ENCODE measurements at places on chromosomes 5 and 9. TPM values are rescaled to one million over a fixed set of nuclear protein-coding genes. Genes with fewer than 3 reads are reported as not detected.

DNA sequence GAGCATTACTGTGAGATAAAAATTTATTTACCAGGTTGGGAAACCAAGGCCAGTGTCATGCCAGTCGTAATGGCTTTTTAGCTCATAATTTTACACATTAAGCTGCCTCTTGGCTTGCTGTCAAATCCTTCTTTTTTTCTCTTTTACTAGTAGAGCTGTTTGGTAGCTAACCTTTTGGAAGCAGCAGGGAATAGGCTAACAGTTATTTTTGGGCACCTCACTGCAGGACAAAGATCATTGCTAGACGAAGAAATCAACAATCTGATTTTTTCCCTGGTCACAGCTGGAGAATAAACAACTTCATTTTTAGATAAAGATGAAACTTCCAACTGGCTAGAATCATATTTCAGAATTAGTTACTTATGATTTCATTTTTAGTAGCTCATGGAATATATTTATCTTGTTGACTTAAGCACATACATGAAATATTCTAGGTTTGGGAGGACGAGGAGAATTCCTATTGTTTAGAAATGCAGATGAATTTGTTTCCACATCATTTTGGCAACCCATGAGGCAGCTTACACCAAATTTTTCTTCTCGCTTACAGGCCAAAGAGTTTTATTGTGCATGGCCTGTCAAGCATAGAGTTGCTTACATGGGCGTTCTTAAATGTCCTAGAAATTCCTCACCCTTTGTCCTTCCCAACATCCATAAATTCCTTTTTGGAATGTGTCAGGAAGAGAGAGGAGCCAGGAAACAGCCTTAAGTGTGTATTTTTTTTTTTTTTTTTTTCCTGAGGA lies 19.6 kb downstream of the TNC start:
- H3K27me3 ChIP-seq: peaks cover 4% of the 10 kb centered on the region
- no peak overlapping the region for H3K4me3 ChIP-seq
- no peak overlapping the region for H3K27ac ChIP-seq
- no peaks in the 10 kb centered on the region for H3K36me3 ChIP-seq
- no peaks in the 10 kb centered on the region for H3K4me1 ChIP-seq
- no peak for DNase-seq

GRCh38 chr9:30943446-30944224 lies 1440.8 kb upstream of the ACO1 start:
- H3K27me3 ChIP-seq: no peaks in the 10 kb centered on the region
- no peaks in the 10 kb centered on the region for H3K36me3 ChIP-seq

DNA sequence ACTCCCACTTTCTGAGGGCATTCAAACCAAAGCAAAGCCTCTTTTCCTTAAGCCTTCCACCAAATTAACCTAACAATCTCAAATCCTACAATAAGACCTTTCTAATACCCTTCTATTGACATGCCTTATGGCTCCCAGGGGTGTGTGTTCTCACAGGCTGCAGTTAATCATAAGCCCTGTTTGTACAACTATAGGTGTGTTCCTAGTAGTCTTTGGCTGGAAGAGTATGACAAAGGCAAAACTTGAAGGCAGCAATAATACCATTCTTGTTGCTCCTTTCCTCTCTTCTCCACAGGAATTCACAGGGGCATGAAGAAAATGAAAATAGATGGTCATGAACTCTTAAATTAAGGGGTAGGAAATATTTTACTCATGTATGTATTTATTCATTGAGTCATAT lies 10.9 kb upstream of the FBXO38 start:
- H3K27me3 ChIP-seq: no peaks in the 10 kb centered on the region
- no peak overlapping the region for H3K27ac ChIP-seq
- H3K4me3 ChIP-seq: no peak overlapping the region
- H3K36me3 ChIP-seq: no peaks in the 10 kb centered on the region
- no peaks in the 10 kb centered on the region for H3K4me1 ChIP-seq
- no peak for DNase-seq

GRCh38 chr9:109101810-109102209 lies 17.9 kb downstream of the TMEM245 start:
- H3K4me3 ChIP-seq: no peak overlapping the region
- peak overlapping the region; percentile 12 for H3K27ac ChIP-seq
- peaks cover 9% of the 10 kb centered on the region for H3K4me1 ChIP-seq
- no peaks in the 10 kb centered on the region for H3K27me3 ChIP-seq
- no peak for DNase-seq

The MEIKIN gene
- polyA plus RNA-seq: not detected

The INSL4 gene
- not detected for polyA plus RNA-seq

The PIP5KL1 gene
- polyA plus RNA-seq: 0.88 TPM

GRCh38 chr9:7542693-7543092 lies 256.9 kb downstream of the DMAC1 start:
- H3K27ac ChIP-seq: no peak overlapping the region
- no peak overlapping the region for H3K4me3 ChIP-seq
- DNase-seq: no peak
- H3K4me1 ChIP-seq: no peaks in the 10 kb centered on the region
- H3K27me3 ChIP-seq: no peaks in the 10 kb centered on the region

The APBA1 gene
- polyA plus RNA-seq: 0.03 TPM

DNA sequence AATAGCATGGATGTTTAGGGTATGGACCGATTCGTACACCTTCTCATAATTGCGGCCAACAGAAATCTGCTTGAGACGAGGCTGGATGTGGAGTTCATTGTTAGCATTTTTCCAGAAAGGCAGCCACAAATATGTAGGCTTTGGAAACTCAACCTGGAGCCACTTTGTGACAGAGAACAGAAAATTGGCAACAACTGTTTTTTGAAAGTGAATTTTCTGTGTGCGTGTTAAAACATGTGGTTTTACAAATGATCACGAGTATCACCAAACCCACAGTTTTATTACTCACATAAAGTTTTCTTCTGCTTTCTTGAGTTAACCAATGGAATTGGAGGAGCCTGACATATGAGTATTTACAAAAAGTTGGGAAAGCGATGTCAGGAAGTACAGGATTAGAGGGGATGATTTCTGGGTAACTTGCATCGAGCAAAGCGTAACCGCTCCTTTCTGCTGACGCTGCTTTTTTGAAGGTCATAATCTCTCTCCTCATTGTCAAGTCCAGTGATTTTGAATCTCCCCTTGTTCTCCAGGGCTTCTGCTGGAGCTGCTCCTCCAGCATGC lies 138.5 kb upstream of the TAF11L2 start:
- H3K36me3 ChIP-seq: no peaks in the 10 kb centered on the region
- peaks cover 9% of the 10 kb centered on the region for H3K4me1 ChIP-seq
- H3K4me3 ChIP-seq: no peak overlapping the region
- no peak for DNase-seq
- H3K27ac ChIP-seq: no peak overlapping the region
- no peaks in the 10 kb centered on the region for H3K27me3 ChIP-seq

DNA sequence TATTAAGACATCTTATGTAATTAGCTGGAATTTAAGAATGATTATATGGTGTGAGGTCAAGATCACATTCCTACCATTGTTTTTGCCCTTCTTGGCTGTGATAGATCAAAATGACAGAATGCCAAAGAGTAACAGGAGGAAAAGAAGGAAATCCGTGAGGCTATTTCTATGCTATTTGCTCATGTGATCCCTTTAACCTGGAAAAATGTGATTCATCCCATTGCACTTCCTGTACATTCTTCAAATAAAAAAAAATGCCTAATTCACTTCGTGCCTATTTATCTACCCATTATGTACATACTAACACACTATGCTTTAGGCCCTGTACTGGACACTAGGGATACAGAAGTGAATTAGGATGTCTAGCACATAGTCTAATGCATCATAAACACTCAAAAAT lies 154.1 kb upstream of the PAPPA start:
- H3K4me1 ChIP-seq: no peaks in the 10 kb centered on the region
- no peak overlapping the region for H3K27ac ChIP-seq
- H3K27me3 ChIP-seq: no peaks in the 10 kb centered on the region
- no peak overlapping the region for H3K4me3 ChIP-seq

GRCh38 chr5:35857606-35858205 lies 1.0 kb downstream of the IL7R start:
- H3K4me1 ChIP-seq: peaks cover 9% of the 10 kb centered on the region
- H3K4me3 ChIP-seq: no peak overlapping the region
- no peak overlapping the region for H3K27ac ChIP-seq
- no peaks in the 10 kb centered on the region for H3K36me3 ChIP-seq

GRCh38 chr5:135221187-135221473 lies 177.9 kb downstream of the MACROH2A1 start:
- no peaks in the 10 kb centered on the region for H3K4me1 ChIP-seq
- no peaks in the 10 kb centered on the region for H3K27me3 ChIP-seq
- H3K36me3 ChIP-seq: no peaks in the 10 kb centered on the region
- H3K4me3 ChIP-seq: no peak overlapping the region
- DNase-seq: no peak

The CYLC2 gene
- not detected for polyA plus RNA-seq

- no peak for DNase-seq
- no peaks in the 10 kb centered on the region for H3K36me3 ChIP-seq
- no peaks in the 10 kb centered on the region for H3K4me1 ChIP-seq
- no peak overlapping the region for H3K4me3 ChIP-seq
Measured at GRCh38 chr5:20470997-20471396, 483.0 kb upstream of the CDH18 start.

The ZNF79 gene
- 3.3 TPM for polyA plus RNA-seq

DNA sequence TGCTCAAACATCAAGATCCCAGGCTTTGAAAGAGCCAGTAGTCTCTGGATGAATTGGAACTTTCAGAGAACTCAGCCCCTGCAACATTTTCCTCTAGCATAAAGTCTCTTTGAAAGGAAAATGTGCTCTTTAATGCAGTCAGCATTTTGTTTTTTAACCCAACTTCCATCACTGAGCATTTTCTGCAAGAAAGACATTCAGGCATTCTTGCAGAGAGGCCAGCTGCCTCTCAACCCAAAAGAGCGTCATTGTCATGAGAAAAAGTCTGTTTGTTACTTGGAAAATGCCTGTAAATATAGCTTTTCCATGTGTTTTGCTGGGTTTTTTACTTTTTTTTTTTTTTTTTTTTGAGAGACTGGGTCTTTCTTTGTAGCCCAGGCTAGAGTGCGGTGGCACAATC lies 225.0 kb downstream of the ADAMTSL1 start:
- H3K4me1 ChIP-seq: no peaks in the 10 kb centered on the region
- H3K27me3 ChIP-seq: no peaks in the 10 kb centered on the region
- H3K36me3 ChIP-seq: no peaks in the 10 kb centered on the region

- H3K4me3 ChIP-seq: no peak overlapping the region
- DNase-seq: no peak
- no peak overlapping the region for H3K27ac ChIP-seq
- no peaks in the 10 kb centered on the region for H3K27me3 ChIP-seq
Measured at GRCh38 chr5:1718669-1719068, 81.0 kb downstream of the MRPL36 start.

The IPO11 gene
- 3.8 TPM for polyA plus RNA-seq

GRCh38 chr5:66322786-66323528 lies 178.9 kb downstream of the SREK1 start:
- H3K4me1 ChIP-seq: no peaks in the 10 kb centered on the region
- H3K27ac ChIP-seq: no peak overlapping the region
- H3K4me3 ChIP-seq: no peak overlapping the region
- no peak for DNase-seq

DNA sequence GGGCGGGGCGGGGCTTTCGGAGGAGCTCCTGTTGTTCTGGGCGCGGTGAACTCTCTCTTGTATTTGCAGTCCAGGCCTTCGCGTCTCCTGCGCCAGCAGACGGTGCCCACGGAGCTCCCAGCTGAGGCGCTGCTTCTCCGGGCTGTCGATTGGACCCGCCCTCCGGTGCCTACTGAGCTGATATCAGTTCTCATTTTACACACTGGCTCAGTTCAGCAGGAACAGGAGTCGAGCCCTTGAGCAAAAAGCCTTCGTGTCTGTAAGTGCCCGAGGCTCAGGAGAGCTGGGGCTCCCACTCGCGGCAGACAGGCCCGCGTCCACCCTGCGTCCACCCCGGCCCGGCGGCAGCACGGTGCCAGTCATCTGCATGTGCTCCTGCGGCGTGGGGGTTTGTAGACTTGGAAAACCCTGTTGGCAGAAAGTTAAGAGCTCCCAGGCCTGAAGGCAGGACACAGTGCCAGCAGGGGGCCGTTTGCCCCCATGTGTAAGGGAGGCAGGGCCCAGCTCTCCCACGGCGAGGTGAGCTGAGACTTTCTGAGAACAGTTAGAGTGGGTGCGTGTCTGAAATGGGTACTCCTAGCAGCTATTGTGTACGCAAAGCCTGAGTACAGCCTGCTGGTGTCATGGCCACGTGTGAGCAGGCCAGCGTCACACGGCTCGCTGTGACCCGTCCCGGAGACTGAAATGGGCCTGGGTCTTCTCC lies 231.5 kb downstream of the FANCC start:
- DNase-seq: no peak
- H3K27me3 ChIP-seq: no peaks in the 10 kb centered on the region
- no peak overlapping the region for H3K27ac ChIP-seq

- H3K36me3 ChIP-seq: no peaks in the 10 kb centered on the region
- H3K4me3 ChIP-seq: no peak overlapping the region
- DNase-seq: no peak
- no peaks in the 10 kb centered on the region for H3K27me3 ChIP-seq
Measured at GRCh38 chr5:76305269-76305668, 97.8 kb upstream of the IQGAP2 start.

DNA sequence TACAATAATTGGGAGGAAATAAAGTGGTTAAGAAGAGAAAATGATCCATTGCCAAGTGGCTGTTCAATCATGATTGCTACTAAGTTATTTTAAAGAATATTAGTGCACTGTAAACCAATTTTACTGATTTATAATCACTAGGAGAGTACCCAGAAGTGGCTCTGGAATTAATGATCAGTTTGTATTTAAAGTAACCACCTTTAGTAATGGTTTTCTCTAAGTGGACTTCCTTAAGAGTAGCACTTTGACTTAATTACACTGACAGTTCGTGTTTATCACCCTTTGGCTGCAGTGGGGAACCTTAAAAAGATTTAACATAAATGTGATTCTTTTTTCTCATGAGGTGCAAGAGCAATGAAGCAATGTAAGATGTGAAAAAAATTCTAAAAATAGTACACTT lies 310.8 kb downstream of the CDH12 start:
- no peaks in the 10 kb centered on the region for H3K36me3 ChIP-seq
- no peaks in the 10 kb centered on the region for H3K27me3 ChIP-seq
- no peak overlapping the region for H3K27ac ChIP-seq
- H3K4me1 ChIP-seq: no peaks in the 10 kb centered on the region

DNA sequence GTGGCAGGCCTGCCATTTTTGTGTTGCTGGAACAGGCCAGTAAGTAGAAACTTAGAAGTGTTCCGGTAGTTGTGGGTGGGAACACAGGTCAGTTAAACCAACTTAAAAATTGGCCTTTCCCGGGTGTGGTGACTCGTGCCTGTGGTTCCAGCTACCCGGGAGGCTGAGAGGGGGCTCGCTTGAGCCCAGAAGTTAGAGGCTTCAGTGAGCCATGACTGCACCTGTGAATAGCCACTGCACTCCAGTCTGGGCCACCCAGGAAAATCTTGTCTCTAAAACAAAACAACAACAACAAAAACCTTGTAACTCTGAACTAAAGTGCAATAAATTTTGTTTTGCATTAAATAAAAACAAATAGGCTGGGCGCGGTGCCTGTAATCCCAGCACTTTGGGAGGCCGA lies 1.4 kb upstream of the NHP2 start:
- peaks cover 12% of the 10 kb centered on the region for H3K4me1 ChIP-seq
- H3K27me3 ChIP-seq: no peaks in the 10 kb centered on the region
- no peak overlapping the region for H3K27ac ChIP-seq
- no peak for DNase-seq
- H3K4me3 ChIP-seq: no peak overlapping the region
